ENCODE measurements at places on chromosomes 3 and 15.

GRCh38 chr3:133441867-133442270 lies 42.0 kb downstream of the BFSP2 start:
- no peak for DNase-seq

GRCh38 chr15:23038726-23039142 lies 635 bp downstream of the TUBGCP5 start:
- no peak for DNase-seq

GRCh38 chr3:58082047-58082446 lies 73.8 kb downstream of the FLNB start:
- no peak for DNase-seq

DNA sequence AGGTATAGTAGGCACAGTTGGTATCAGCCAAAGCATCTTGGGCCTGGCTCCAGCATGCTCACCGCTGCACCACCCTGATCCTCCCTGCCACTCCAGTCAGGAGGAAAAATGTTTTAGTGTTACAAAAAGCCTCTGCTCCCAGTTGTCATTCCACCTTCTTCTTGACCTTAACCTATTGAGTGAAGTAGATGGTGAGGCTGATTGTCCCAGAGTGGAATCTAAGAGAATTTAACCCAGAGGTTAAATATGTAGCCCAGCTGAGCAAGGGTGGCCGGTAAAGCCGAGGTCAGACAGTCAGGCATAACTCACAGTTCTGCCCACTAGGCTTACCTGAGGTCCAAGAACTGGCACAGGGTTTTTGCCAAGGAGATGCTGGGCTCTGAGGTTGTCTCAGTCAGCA lies 30.7 kb upstream of the TNIK start:
- no peak for DNase-seq

- no peak for DNase-seq
Measured at GRCh38 chr3:65669163-65669875, 369.4 kb downstream of the MAGI1 start.

Measured in stimulated activated CD8-positive, alpha-beta memory T cell treated with anti-CD3 and anti-CD28 coated beads, Interleukin-12 subunit alpha, Interleukin-12 subunit beta, amount 100 ng/mL, for 4 hours (primary cell).